ENCODE measurements at places on chromosomes 1 and 21.

- DNase-seq, result no peak
Measured at GRCh38 chr1:1118011-1118875, 2.4 kb upstream of the C1orf159 start.

DNA sequence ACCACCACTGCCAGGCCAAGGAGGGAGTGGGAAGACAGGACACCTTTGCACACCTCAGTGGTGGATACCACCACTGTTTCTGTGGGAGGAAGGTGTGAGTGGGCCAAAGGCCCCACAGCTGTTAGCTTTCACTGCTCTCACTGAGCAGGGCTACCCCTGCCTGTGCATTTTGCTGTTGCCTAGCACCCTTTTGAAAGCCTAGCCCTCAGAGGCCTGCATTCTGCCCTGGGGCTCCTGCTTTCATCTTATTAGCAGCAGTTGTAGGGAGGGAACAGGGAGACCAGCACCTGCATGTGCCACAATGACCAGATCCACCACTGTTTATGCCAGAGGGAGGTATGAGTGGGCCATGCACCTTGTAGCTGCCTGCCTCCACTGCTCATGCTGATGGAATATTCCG, 110.9 kb upstream of the C21orf91 start:
- no peak for DNase-seq

DNA sequence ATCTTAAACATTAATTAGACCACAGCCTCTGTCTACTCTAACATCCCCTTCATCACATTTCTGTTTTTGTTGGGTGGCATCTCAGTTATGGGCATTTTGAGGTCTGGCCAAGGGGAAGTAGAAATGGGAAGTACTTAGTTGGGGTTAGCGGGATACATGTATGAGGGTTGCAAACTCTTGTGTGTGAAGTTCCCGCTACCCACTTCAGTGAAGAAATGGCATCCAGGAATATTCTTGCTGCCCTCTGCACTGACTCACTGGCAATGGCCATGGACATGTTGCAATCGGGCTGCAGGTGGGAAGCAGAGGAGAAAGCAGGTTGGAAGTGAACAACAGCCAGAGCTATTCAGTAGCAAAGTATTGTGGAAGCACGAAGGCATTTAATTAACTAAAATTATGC, 7.4 kb downstream of the CD48 start:
- DNase-seq, result no peak

DNA sequence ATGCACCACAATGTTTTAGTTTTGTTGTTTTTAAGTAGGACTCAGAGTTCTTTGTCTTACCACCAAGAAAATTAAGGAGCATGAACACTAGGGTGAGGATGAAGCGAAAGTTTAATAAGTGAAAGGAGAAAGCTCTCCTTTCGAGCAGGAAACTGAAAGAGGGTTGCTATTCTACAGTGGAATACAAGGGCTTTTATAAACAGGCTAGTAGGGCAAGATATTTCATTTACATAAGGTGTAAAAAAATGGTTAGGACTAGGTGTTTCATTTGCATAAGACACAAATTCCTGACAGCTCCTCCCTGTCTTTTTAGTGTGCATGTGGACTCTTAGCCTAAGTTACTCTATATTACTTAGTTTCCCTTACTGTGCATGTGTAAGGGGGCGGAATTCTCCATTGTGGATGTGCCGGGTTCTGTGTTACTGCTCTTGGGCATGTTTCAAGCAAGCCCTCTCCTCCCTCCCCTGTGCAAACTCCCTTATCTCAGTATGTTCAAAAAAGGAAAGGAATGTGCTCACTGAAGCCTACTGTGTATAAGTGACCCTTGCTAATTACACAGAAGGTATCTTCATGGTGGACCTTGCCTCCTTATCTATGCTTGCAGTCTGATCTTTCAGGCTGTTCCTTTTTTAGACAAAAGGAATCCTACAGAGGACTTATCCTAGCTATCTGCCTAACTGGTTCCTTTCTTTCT, 7.3 kb downstream of the TSHB start:
- DNase-seq, result no peak

Data from esophagus squamous epithelium (tissue), 5 donors.